NCI-H1048 (cell line): ENCODE measurements at places on chromosomes 1 and 21.

GRCh38 chr1:100387657-100388350 is 35.5 kb downstream of the CDC14A start:
- no peak for DNase-seq

- no peak for DNase-seq
Observed at GRCh38 chr1:107821340-107821739, 143.6 kb downstream of the VAV3 start.

- no peak for DNase-seq
Observed at GRCh38 chr1:177466286-177466685, 295.5 kb downstream of the BRINP2 start.

GRCh38 chr1:246146804-246147523 is 360.1 kb downstream of the SMYD3 start:
- DNase-seq = no peak

DNA sequence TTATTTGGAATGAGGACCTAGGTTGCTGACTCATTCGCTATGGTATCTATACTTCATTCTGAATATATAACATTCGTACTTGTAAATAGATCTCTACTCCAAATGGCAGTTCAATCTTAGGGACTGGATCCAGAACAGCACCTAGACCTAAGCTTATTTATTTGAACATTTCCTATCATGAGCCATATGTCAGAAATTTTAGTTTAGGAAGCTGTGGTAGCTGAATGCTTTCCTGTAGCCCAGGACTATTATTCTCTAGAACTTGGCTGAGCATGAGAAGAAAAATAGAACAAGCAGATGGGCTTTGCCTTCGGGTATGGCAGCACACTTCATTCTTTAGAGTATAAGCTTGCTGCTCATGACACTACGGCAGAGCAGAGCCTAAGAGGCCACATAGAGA is 1114.4 kb upstream of the B3GALT2 start:
- DNase-seq = no peak

DNA sequence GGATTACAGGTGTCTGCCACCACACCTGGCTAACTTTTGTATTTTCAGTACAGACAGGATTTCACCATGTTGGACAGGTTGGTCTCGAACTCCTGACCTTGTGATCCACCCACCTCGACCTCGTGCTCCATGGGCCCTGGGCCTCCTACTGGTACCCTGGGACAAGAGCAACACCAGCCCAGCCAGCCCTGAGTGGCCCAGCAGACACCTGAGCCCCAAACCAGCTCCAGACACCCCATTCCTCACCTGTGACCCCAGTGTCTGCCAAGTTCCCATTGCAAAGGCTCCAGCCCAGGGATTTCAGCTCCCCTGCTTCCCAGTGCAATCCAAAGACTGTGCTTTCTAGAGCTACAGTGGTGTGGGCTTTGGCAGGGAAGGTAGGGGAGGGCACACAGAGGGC is 14.6 kb downstream of the MEF2D start:
- DNase-seq = no peak

- DNase-seq = no peak
Observed at GRCh38 chr1:83626603-83627002, 372.3 kb downstream of the TTLL7 start.

DNA sequence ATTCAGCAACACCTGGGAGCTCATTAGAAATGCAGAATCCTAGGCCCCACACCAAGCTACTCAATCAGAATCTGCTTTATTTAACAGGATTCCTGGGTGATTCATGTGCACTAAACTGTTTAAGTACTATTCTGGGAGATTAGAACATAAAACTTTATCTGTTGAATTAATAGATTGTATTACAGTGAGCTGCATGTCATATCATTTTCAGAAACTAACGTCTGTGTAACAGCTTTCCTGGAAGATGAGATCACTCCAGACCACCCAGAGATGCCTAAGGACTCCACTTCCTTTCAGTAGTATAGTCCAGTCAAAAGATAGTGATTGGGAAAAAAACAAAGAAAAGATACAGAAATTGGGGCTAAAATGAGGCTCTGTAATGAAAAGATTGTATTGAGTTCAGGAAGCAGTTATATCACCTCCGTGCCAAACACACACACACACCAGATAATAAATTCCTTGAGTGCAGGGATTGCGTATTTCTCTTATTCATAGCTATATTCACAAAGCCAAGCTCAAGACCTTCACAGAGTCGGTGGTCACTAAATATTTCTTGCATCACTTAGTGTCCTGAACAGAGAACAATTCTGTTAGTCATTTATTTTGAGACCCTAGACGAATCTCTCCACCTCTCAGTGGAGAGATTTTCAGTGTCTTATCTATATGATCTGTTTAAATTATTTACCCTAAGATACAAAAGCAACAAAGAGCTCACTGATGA is 178.2 kb downstream of the DSCAM start:
- no peak for DNase-seq

- DNase-seq = no peak
Observed at GRCh38 chr1:209405183-209405814, 178.2 kb upstream of the CAMK1G start.

GRCh38 chr1:220369511-220369910 is 97.3 kb upstream of the RAB3GAP2 start:
- no peak for DNase-seq

GRCh38 chr21:37855647-37856625 is 60.3 kb downstream of the KCNJ6 start:
- DNase-seq = no peak

GRCh38 chr21:42304556-42305454 is 10.4 kb downstream of the TFF3 start:
- DNase-seq = no peak

- DNase-seq = no peak
Observed at GRCh38 chr1:162389021-162389818, 7.7 kb downstream of the C1orf226 start.

GRCh38 chr1:243713470-243714186 is 136.4 kb downstream of the AKT3 start:
- no peak for DNase-seq
